ENCODE measurements at places on chromosomes 12 and 14. TPM values are rescaled to one million over a fixed set of nuclear protein-coding genes. Genes with fewer than 3 reads are reported as not detected.

The SIX1 gene
- total RNA-seq = 15.9 TPM

The RPS6KA5 gene
- 3.2 TPM for total RNA-seq

The RPL10L gene
- total RNA-seq = not detected

The SIX4 gene
- 24.8 TPM for total RNA-seq

The KRT85 gene
- not detected for total RNA-seq

The DENND5B gene
- 10.2 TPM for total RNA-seq

The TESPA1 gene
- not detected for total RNA-seq

The ADCY6 gene
- total RNA-seq = 44.5 TPM

The SLCO1B1 gene
- not detected for total RNA-seq

The GUCY2C gene
- total RNA-seq = not detected

The VEZT gene
- 81.2 TPM for total RNA-seq

The BAZ1A gene
- 18.9 TPM for total RNA-seq

The GRIP1 gene
- not detected for total RNA-seq

The WSCD2 gene
- not detected for total RNA-seq

The SUDS3 gene
- 29.1 TPM for total RNA-seq

The GPD1 gene
- total RNA-seq = not detected

The PGF gene
- total RNA-seq = 14.8 TPM

The RDH12 gene
- total RNA-seq = 0.15 TPM

The C3AR1 gene
- not detected for total RNA-seq

The NEUROD4 gene
- not detected for total RNA-seq

The TMEM106C gene
- total RNA-seq = 71.8 TPM

The CCDC197 gene
- not detected for total RNA-seq

The ALDH1L2 gene
- total RNA-seq = 41.4 TPM

The NRXN3 gene
- total RNA-seq = under 0.01 TPM

The PPFIA2 gene
- 2.0 TPM for total RNA-seq

The NCKAP5L gene
- total RNA-seq = 22.3 TPM

The SETD3 gene
- 42.5 TPM for total RNA-seq

The TRIM9 gene
- 0.50 TPM for total RNA-seq

The NYNRIN gene
- 42.7 TPM for total RNA-seq

The GPR132 gene
- total RNA-seq = 0.33 TPM

The OR6C2 gene
- not detected for total RNA-seq

The GPRC5D gene
- not detected for total RNA-seq

The LRFN5 gene
- 4.9 TPM for total RNA-seq

The OR4N5 gene
- total RNA-seq = not detected

The CLEC2A gene
- total RNA-seq = not detected

The RNF212B gene
- total RNA-seq = not detected

The KIF26A gene
- 0.15 TPM for total RNA-seq

The FOXN4 gene
- total RNA-seq = not detected

The OR4N2 gene
- 0.17 TPM for total RNA-seq

All from smooth muscle cell of trachea (primary cell).